ENCODE measurements at places on chromosomes 16 and 17.
A peak's percentile ranks its signal among the peaks of the same experiment; 100 is the strongest.

- DNase-seq: peak; percentile 100
Observed at GRCh38 chr16:19138601-19139000, 24.8 kb downstream of the ITPRIPL2 start.

DNA sequence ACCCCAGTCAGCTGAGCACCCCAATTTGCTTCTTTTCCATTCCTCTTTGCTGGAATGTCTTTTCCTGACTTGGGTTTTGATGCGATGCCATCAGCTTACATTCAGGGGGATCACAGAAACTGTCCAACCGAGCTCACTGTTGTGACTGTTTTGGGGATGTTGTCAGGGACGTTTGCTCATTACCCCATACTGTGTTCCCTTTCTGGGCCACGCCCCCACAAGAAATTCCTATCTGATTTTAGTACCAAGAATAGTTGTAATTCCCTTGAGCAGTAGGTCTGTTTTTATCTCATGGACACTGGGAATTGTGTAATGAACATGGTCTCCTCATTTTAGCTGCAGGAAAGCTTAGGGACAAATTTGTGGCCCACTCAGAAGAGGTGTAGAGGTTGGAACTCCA lies 2.6 kb upstream of the NTN1 start:
- no peak for DNase-seq

- DNase-seq: no peak
Observed at GRCh38 chr16:64475627-64476351, 646.1 kb downstream of the CDH11 start.

GRCh38 chr17:21373036-21373435 lies 3.1 kb upstream of the KCNJ12 start:
- peak; percentile 27 for DNase-seq

- no peak for DNase-seq
Observed at GRCh38 chr16:66322174-66322573, 44.3 kb upstream of the CDH5 start.

GRCh38 chr17:65324611-65325342 lies 187.6 kb downstream of the RGS9 start:
- no peak for DNase-seq

DNA sequence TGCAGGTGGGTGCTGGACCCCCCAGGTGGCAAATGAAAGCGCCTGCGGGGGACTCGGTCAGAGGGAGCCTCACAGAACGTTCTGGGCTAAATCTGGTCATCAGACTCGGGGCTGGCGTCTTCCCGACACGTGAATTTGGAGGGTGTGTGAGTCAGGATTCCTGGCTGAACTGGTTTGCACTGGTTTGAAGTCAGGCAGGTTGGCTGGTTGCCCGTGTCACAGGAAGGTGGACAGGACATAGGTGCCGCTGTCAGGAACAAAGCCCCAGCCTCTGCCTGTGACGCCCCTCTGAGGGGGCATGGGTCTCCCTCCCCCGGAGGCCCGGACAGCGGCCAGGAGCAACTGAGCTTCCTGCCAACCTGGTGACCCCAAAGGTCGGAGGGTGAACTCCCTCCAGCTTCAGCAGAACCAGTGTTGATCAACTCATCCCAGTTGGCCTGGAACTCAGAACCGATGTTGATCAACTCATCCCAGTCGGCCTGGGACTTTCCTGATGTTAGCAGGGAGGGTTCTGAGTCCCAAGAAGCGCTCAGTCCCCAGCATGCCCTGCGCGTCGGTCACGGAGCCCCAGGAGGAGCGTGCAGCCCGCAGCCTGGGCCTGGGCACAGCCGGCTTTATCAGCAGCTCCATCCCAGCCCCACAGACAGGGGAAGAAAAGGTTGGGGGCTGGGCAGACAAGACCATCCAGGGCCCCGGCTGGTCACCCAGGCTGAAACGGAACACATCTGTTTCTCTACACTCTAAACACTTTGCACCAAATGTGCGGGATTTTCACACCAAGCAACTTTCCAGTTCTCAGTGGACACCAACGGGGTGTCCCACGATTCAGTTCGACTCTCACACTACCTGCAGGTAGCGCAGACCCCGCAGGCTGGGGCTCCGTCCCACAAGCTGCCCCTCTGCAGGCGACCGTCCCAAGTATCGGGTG lies 14.4 kb upstream of the METRNL start:
- DNase-seq: no peak

GRCh38 chr16:12664164-12664733 lies 139.4 kb downstream of the CPPED1 start:
- no peak for DNase-seq

- no peak for DNase-seq
Observed at GRCh38 chr16:67147437-67148140, 3.2 kb downstream of the B3GNT9 start.

GRCh38 chr17:4956493-4957061 lies 5.7 kb downstream of the ENO3 start:
- DNase-seq: peak; percentile 3

- DNase-seq: no peak
Observed at GRCh38 chr17:7496470-7497183, 12.5 kb downstream of the POLR2A start.

GRCh38 chr17:72465191-72466024 lies 344.6 kb downstream of the SOX9 start:
- no peak for DNase-seq

GRCh38 chr16:81524382-81524781 lies 79.8 kb downstream of the CMIP start:
- DNase-seq: no peak

DNA sequence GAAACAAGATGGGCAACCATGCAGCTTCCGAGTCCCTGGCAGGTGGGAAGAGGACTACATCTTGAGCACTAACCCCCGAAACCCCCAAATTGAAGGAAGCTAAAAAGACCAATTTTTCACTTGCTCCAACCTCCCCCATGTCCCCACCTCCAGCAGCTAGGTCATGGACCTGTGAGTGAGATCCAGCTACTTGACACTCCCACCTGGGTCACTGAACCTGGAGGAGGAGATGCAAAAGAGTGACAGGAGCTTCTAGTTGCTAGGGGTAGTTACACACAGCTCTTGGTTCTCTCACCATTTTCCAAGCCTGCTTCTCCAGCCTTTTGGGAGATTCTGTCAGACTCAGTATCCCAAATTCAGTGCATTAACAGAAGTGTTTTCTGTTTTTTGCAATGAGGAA lies 11.2 kb downstream of the PDZD9 start:
- DNase-seq: no peak

DNA sequence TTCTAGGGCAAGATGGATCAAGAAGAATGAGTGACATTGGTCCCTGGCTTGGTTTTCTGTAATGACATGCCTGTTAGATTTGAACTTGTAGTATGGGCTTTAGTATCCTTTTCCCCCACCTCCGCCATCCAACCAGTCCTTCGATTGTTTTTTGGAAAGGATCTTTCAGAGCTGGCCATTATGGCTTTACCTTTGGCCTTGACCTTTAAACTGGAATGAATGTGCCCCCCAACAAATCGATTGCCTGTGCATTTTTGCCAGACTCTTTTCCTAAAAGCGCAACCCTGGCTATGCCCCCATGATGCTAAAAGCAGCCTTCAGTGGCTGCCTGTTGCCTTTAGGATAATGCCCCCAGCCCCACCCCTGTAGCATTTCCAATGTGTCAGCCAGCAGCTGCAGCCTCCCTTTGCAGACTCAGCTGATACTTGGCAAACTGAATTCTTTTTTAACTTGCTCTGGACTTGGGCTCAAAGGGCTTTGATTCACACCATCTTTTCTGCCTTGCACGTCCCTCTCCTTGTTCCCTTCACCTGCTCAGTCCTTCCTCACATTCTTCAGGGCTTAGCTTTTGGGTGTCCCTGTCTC lies 4.0 kb downstream of the GPRC5C start:
- DNase-seq: peak; percentile 38

DNA sequence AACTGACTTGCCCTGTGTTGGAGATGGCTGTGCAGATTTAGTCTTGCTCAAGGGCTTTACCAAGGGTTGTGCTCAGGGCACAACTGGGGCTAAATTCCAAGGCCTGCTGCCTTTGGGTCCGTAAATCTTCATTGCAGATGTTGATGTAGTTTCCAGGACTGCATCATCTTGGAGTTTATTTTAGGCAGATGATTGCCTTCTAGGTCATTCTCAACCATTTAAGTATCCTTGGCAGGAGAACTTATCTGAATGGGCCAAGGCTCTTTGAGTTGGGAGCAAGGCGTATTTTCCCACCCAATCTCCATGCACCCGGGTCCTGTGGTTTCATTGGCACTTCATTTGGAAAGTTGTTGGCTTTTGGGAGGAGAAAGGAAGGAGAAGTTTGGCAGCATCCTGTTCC lies 200.3 kb downstream of the MSI2 start:
- no peak for DNase-seq

DNA sequence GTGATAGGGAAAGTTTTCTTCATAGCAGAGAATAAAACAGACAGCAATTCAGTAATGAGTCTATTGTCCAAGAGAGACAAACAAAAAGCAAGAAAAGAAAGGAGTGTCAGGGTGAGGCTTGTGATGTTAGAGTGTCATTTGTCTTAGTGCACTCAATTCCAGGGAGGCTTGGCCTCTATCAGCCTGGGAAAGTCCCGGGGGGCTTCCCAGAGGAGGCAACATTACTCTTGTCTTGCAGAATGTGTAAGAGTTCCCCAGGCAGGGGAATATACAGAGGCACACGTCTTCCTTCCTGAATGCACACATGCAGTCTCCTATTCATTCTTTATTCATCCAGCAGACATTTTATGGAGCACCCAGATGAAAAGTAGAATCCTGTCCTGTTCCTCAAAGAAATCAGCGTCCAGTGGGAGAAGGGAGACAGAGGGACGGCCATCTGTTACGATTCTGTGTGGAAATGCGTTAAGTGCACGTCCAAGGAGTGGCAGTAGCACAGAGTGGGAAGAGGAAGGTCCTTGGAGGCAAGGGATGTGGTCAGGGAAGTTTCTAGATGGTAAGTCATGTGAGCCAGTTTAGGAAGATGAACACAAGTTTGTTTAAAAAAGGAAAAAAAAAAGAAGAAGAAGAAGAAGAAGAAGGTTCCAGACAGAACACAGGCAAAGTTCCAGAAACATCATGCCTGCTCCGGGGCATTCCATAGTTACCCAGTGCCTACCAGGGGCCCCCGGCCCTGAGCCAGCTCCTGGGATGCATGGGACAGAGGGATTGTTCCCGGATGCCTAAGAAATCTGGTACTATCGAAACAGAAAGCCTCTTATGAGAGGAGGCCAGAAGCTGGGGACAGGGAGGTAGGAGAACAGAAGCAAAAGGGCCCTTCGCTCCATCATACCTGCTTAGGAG lies 21.1 kb downstream of the CACNG4 start:
- no peak for DNase-seq

DNA sequence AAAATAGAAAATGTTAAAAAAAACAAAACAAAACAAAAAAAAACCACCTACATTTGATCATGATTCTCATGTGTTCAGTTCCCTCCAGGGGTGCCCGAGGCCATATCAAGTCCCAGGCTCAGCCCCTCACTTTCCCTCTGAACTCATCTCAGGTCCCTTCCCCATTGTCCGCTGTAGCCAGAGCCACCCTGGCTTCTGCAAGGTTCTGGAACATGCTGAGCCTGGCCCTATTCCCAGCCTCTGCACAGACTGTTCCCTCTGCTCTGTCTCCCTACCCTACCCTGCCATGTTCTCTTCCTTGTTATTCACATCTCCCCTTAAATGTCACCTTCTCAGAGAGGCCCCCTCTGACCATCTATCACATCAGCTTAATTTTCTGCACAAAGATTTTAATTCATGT lies 46.9 kb downstream of the TK2 start:
- DNase-seq: no peak

- DNase-seq: peak; percentile 43
Observed at GRCh38 chr17:75457047-75457654, 716 bp downstream of the TMEM94 start.

GRCh38 chr16:48971571-48972077 lies 310.0 kb downstream of the CBLN1 start:
- no peak for DNase-seq

GRCh38 chr16:79347277-79347676 lies 253.3 kb downstream of the MAF start:
- DNase-seq: no peak

DNA sequence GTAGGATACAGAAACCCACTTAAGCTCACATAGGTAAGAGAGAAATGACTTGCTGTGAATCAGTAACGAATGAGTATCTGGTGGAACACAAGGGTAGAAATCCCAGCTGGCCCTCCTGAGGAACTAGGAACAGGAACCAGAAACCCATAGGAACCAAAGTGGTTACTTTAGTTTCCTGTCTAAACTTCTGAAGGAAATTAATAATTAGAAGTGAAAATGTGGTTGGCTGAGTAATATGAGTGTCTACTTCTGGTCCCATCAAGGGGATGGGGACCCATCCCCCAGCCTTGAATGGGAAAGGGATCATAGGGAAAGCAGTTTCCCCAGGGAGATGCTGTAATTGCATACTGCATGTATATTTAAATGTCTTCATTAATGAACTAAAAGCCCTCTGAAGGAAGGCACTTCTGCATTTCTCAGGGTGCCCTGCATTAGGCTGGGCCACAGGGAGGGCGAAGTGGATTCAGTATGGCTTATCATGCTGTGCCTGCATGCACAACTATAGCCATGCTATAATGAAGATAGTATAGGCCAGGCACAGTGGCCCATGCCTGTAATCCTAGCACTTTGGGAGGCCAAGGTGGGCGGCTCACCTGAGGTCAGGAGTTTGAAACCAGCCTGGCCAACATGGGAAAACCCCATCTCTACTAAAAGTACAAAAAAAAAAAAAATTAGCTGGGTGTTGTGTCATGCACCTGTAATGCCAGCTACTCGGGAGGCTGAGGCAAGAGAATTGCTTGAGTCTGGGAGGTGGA lies 45.6 kb downstream of the CYB5B start:
- no peak for DNase-seq

DNA sequence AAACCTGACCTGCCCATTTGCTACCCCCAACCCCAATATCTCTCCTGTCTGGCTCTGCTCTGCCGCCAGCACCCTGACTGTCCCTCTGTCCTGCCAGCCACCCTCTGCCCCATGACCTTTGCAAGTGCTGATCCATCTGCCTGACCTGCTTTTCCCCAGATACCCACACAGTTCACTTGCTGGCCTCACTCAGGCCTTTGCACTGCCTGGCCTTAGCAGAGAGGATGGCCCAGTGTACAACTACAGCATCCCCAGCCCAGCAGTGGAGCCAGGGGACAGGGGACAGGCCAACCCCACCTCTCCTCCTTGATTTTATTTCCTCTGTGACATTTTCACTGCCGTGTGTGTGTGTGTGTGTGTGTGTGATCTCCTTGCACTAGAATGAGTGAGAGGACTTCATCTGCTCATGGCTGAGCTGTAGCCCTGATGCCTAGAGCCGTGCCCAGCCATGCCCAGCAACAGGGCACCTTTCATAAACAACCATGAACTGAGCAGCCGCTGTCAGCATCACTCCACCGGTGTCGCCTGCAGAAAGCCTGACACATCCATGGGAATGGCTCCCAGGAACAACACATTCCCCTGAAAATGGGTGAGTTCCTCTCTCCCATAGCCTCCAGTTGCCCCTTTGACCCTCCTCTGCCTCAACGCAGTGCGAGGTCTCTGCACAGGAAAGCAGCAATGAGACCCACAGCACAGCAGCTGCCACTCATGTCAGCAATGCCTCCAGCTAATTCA lies 36.0 kb upstream of the RBFOX3 start:
- DNase-seq: no peak

DNA sequence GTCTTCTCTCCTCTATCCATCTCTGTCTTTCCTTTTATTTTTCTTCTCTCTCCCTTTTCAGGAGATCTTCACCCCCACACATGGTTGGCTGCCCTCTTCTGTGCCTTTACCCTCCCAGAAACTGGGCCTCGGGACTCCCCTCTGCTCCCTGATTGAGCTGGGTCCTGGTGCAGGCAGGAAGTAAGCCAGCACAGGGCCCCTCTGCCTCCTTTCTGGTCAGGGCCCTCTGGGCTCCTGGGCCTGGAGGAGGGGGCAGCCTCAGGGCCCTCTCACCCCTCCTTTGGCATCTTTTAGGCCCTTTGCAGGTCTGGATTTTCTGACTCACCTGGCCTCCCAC lies 21.1 kb upstream of the TAC4 start:
- DNase-seq: no peak
